Hepatic stellate cell (primary cell): ENCODE measurements at places on chromosomes 4 and X.
A peak's percentile ranks its signal among the peaks of the same experiment; 100 is the strongest.

GRCh38 chrX:25034889-25035288 is 19.1 kb upstream of the ARX start:
- DNase-seq: no peak

DNA sequence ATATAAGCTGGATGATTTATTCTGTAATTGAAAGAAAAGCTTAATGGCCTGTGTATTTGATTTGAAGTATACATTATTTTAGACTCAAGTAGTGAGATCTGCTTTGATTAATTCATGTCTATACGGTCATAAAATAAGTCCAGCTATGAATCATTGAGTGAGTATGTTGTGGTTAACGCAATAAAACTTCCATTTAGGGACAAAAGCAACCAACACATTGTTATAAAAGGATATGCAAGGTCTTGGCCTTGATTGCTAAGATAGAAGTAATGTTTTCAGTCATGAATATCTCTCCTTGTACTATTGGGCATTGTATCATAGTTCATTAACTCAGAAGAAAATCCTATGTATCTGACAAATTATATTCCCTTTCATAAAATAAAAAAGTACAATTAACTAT is 162.1 kb downstream of the EPHA5 start:
- DNase-seq: no peak

GRCh38 chr4:143372093-143372915 is 35.6 kb downstream of the GAB1 start:
- DNase-seq: no peak

DNA sequence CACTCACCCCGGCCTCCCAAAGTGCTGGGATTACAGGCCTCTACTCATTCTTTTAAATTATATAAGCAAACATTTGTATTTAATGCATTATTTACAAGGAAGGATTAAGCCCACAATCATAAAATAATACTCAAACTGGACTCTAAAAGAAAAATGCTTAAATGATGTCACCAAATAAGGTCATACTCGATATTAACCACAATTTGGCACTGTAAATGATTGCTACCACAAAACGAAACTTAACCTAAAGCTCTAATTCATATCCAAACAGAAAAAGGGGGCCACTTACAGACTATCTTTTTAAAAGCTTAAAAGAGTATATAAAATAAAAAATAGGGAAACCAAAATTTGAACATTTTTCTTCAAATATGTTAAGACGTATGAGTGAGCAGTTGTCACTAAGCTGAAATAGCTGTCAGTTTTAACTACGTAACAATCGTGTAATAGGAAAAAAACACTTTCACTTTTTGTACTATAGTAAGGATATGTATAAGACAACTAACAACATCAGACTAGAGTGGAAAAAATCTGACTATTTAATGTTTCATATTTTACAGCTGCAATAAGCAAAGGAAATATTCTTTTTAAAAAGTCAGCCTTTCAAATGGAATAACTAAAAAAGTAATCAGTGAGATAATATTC is 108.2 kb upstream of the GPR34 start:
- DNase-seq: no peak

GRCh38 chr4:8328456-8328855 is 58.9 kb downstream of the HTRA3 start:
- no peak for DNase-seq

DNA sequence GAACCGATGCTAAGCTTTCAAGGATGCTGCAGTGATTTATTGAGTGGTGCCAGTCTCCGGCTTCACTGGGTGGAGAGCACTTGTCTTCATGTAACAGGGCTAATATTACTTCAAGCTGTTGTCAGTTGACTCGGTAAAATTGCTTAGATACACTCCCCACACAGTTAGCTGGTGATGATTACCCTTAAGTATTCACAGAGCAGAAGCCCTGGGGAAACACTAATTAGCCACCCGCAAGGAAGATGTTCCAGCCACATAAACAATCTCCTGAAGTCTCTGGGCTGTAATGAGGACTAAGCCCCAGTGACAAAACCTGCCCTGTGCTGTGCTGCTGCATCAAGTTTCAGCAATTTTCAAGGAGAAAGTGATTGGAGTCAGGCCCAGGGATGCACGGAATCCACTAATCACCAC is 37.3 kb upstream of the GK2 start:
- DNase-seq: no peak

DNA sequence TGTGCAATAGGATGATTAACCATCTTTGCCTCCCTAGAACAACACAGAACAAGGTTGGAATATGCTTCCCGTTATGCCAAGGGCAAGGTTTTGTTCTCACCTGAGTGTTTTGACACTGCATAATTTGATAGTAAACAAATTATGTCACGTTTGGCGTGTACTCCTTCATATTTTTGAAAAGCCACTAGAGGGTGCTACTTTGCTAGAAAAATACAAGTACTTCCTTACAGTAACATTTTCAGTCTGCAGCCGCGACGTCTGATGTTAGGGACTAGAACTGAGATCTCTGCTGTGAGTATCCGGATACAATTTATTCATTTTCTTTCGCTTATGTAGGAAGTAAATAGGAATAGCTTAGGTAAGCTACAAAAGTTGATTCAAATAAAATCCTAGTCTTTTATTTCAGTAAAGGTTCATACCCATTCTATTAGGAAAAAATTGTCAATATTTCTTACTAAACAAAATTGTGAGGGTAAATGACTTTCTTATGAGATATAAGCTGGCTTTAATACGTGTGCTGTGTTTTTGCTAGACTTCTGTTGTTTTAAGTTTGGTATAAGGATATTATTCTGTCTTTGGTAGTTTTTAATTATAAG is 181.1 kb upstream of the WDFY3 start:
- peak; percentile 19 for DNase-seq

GRCh38 chr4:107120661-107121060 is 84.5 kb upstream of the DKK2 start:
- DNase-seq: peak; percentile 4

DNA sequence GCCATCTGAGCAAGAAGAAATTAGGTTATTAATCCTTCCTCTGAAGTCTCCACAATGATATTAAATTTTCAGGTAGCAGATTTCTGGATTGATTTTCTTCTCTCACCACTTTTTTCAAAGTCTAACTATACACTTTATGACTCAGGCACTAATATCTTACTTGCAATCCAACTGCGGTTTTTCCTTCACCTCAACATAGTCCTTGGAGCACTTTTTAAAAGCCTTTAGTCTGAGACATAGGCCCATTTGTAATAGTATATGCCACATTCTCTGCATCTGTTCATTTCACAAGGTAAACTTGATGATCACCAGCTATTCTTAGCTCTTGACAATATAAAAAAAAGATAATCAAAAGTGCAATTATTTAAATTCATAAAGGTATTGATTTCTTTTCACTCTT is 55.9 kb upstream of the EDNRA start:
- DNase-seq: no peak

DNA sequence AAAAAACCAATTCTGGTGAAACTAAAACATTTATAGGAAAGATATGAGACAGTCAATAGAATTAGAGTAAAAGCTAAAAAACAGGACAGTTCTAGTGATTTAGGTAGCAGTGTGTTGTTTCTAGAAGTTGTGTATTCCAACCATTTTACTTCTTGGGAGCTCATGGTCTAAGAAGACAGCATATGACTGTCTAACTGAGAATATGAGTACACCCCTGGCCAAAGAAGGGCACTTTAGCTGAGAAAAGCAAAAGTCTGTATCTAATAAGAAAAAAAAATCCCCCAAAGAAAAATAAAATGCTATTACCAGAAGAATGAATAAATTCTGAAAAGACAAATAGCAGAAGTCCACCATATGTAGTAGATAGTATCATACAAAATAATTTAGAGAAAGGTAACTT is 26.4 kb downstream of the EREG start:
- DNase-seq: no peak

GRCh38 chr4:81432825-81433224 is 38.9 kb downstream of the RASGEF1B start:
- DNase-seq: no peak
